Cerebellar nuclear complex (tissue), 1 donor: ENCODE measurements at places on chromosomes 6 and 20.

- DNase-seq = no peak
Measured at GRCh38 chr20:61643656-61644377, 391.8 kb downstream of the CDH4 start.

DNA sequence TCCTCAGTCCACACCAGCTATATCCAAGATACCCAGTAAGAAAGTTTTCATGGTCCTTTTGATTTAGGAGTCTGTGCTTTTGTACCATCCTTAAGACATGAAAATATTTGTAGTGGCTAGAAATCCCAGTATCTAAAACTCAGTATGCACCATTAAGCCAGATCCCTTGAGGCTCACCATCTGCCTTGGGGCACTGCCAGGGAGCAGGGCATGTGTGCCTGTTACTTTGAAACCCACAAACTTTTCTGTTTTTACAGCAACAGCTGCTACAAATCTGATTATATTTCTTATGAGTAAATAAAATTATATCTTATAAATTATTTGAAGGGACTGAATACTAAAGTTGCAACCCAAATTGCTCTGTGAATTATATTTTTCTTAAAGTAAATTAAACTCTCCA, 290.5 kb upstream of the MANEA start:
- DNase-seq = no peak

GRCh38 chr6:36110050-36110449, 20.3 kb upstream of the MAPK13 start:
- DNase-seq = no peak

DNA sequence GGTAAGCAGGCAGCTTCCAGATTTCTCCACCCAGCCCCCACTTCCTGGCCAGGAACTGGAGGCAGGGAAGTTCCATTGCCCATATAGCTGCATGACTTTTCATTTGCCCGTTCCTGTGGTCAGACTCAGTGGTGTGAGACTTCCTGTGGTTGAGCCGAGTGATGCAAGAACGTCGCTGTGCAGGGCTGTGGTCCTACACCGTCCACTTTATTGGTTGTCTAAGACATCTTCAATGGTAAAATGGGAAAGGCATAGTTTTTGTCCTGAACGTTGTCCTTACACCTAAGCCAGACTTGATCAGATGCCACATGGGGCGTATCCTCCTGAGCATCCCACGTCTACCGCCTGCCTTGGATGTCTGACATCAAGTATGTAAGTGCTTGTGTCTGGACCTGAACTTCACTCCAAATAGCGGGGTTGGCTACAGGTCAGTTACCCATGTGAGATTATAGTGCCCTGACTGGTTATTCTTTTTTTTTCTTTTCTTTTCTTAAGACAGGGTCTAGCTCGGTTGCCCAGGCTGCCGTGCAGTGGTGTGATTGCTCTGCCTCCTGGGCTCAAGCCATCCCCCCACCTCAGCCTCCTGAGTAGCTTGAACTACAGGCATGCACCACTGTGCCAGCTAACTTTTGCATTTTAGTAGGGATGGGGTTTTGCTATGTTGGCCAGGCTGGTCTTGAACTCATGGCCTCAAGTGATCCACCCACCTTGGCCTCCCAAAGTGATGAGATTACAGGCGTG, 25.9 kb upstream of the GTSF1L start:
- DNase-seq = no peak

GRCh38 chr20:55160996-55161395, 685.6 kb downstream of the DOK5 start:
- DNase-seq = no peak

DNA sequence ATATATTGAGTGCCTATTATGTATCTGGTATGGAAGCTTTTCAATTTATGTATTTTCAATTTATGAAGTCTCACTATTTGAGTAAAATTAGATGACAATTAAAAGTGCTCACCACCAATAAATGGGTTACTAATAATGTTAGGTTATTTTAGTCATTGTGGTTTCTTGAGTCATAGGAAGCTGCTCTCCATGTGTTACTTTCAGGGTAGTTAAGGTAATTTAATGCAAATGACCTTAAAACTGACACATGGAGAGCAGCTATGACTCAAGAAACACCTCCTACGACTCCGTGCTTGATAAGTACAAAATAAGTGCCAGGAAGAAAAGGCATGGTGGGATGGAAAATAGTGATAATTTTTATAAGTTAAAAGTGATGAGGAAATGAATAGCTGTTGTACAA, 16.5 kb upstream of the TINAG start:
- no peak for DNase-seq

GRCh38 chr20:50363027-50363426, 147.2 kb upstream of the PTPN1 start:
- DNase-seq = no peak

- DNase-seq = no peak
Measured at GRCh38 chr6:39980839-39981580, 46.7 kb upstream of the MOCS1 start.

- no peak for DNase-seq
Measured at GRCh38 chr6:90905351-90905750, 318.5 kb upstream of the MAP3K7 start.

DNA sequence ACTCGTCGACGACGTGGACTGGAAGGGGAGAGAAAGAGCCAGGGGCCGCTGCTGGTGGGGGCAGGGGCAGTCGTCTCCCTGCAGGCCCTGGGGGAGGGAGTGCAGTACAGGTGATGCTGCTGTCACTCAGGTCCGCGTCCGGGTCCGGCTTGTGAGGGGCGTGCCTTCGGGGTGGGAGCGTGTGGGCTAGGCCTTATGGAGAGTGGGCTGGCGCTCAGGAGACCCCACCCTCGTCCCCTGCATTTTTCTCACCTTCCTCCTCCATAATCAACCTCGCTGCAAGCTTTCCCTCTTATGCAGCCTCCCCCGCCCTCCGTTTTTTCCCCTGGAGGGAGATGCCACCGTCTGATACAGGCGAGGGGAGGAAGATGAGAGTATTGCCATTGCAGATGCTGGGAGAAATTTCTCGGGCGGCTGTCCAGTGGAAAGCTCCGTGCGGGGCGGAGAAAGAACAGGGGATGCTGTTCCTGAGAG, 632 bp downstream of the PCMT1 start:
- DNase-seq = no peak

GRCh38 chr20:45701873-45702272, at the start of gene WFDC13:
WFDC13 (plus strand) TSS chr20:45702038; CDS start chr20:45702124, 86 bp downstream.
- no peak for DNase-seq

DNA sequence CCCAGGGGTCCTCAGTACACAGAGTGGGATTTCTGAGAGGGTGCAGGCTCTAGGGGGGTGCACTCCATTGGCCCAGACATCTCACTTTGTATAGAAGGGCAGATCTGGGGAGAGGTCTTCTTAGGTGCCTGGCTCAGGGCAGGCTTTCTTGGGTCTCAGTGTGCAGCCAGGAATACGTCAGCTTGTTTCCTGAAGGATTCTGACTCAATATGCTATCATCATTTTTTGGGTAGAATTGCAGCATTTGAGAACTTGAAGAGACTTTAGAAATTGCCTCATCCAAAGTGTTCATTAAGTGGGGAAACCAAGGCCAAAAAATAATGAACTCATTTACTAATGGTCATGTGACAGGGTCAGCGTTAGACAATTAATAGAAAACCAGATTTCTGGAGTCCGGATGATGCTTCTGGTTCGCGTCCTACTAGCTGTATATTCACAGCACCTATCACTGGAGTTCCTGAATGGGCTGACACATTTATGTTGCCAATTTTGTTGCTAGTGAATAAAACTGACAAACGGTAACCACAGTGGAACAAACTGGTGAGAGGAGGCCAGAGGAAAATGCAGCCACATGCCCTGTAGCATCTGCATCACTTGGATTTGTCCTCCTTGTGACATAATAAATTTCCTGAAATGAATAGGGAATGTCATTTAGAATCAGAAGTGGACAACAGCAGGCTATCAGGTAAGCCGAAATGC, 238.9 kb downstream of the TBC1D7 start:
- DNase-seq = no peak

DNA sequence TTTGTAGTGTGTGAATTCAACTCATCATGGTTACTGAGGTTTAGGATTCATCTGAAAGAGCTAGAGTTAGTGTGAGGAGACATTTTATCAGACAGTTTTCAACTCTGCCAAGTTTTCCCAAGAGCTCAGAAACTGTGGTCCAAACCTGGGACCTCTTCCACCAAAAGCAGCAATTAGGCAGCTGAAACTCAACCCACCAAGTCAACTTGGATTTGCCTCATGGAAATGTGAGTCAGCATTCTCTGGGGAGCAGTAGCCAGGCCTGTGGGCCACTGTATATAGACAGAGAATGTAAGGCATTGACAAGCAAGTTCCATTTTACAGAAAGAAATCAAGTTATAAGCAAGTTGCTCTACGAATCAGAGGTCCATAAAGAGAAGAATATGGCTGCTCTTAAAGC, 178.8 kb upstream of the HDDC2 start:
- DNase-seq = no peak

DNA sequence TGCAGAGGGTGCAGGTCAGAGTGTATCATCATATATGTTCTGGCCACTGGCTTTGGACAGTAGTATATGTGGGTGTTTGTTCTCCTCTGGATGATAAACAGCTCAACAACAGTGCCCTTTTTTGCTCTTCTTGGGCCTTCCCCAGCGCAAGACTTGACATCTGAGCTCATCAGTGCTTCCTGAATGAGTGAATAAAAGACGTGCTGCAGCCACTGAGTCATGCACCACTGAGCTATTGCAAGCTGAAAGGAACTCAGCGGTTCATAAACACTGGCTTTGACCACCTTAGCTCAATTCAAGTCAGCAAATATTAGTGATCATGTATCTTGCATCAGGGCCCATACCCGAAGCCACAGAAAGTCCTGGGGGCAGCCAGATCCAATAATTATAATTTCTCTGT, 105.3 kb upstream of the KCNG1 start:
- no peak for DNase-seq

DNA sequence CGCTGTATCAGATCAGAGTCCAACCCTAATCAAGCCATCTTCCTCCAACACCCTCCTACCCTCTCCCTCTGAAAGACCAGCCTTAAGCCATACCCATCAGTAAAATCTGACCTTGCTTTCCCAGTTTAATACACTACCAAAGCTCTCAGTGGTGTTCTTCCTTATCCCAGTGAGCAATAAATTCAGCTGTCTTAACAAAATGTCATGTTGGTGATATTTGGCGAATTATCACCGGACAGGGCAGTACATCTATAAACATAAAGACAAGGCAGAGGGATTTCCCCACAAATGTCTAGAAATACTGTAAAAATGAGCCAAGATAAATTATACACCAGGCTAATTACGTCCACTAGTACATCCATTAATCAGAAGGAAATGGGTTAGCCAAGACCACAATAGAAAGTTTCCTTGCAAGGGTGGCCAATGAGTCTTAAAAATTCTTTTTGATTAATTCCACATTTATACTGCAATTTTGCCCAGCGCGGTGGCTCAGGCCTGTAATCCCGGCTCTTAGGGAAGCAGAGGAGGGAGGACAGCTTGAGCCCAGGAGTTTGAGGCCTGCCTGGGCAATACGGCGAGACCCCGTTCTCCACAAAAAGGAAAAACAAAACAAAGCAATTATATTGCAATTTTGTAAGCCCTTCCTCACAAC, 905 bp downstream of the RARS2 start:
- no peak for DNase-seq

- DNase-seq = no peak
Measured at GRCh38 chr20:3818155-3819151, 1.9 kb upstream of the AP5S1 start.
